Pulmonary artery endothelial cell (primary cell): ENCODE measurements at places on chromosomes 7 and 10. TPM values are rescaled to one million over a fixed set of nuclear protein-coding genes. Genes with fewer than 3 reads are reported as not detected.

CUEDC2 gene
- 44.3 and 55.8 TPM in 2 replicates for total RNA-seq

GRCh38 chr7:19620470-19620869, 88.4 kb downstream of the POLR1F start:
- no peak for DNase-seq

- DNase-seq: no peak
These were observed 176.0 kb downstream of the NOC3L start for GRCh38 chr10:94186722-94187121.

DNA sequence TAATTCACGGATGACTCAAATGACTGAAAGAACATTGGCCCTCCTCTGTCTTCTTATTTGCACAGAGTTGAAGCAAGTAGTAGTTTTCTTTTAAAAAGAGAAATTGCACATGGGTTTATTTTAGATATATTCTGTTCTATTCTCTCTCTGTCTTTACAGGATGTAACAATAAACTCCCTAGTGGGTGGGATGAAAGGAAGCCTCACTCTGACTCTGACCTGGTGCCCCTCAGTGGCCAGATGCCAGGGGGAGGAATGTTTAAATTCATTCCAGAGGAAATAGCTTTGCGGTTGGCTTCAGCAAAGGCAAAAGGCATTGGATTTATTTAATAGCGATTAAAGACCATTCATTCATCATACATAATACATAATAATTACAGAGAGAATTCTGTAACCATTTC, 156.4 kb upstream of the MTPN start:
- DNase-seq: no peak

DNA sequence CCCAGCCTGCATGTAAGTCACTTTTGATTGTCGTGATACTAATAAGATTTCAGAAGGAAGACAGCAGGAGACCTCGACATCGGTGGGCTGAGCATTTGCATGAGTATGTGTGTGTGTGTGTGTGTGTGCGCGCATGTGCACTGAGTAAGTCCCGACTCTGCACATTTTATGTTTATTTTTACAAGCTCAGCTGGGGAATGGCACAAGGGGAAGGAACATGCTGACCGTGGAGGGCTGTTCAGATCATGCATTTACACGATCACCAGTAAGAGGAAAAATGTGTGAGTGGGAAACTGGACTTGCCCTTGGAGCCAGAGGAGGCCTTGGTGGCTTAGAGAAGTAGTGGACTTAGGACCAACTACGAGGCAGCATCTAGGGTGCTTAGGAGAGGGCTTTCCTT, 41.3 kb downstream of the IL2RA start:
- DNase-seq: no peak

CLCN1 gene
- total RNA-seq: not detected in 2 replicates

ZNF727 gene
- total RNA-seq: not detected in 2 replicates

C10orf95 gene
- total RNA-seq: 0.13 TPM in 1 of 2 replicates, not detected in the other

DNA sequence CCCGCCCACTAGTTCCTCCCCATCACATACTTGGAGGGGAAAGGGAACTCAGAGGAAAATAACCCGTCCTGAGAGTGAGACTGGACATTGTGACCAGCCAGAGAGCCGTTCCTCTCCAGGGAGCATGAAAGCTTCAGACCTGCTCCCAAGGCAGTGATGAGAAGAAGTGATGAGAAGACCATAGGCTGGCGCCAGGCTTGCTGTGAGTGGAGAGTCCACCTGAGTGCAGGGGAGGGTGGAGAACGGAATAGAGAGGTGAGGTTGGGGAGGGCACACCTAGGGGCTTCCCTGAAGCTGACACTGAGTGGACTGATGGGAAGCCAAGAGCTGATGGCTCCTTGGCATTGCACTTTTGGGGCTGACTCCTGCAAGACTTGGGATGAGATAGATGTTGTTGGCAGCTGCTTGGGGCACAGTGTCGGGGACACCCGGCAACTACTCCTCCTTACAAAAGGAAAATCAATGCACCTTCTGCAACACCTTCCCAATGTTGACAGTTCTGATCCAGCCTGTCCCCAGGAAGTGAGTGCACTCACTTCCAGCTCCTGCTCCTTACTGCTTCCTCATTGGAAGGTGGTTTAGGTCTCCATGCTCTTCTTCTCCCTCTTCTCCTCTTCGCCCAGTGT, 79.4 kb downstream of the EMX2 start:
- DNase-seq: no peak

GRCh38 chr7:148967602-148968001, 60.7 kb downstream of the PDIA4 start:
- DNase-seq: no peak

GAD2 gene
- not detected in 2 replicates for total RNA-seq

DNA sequence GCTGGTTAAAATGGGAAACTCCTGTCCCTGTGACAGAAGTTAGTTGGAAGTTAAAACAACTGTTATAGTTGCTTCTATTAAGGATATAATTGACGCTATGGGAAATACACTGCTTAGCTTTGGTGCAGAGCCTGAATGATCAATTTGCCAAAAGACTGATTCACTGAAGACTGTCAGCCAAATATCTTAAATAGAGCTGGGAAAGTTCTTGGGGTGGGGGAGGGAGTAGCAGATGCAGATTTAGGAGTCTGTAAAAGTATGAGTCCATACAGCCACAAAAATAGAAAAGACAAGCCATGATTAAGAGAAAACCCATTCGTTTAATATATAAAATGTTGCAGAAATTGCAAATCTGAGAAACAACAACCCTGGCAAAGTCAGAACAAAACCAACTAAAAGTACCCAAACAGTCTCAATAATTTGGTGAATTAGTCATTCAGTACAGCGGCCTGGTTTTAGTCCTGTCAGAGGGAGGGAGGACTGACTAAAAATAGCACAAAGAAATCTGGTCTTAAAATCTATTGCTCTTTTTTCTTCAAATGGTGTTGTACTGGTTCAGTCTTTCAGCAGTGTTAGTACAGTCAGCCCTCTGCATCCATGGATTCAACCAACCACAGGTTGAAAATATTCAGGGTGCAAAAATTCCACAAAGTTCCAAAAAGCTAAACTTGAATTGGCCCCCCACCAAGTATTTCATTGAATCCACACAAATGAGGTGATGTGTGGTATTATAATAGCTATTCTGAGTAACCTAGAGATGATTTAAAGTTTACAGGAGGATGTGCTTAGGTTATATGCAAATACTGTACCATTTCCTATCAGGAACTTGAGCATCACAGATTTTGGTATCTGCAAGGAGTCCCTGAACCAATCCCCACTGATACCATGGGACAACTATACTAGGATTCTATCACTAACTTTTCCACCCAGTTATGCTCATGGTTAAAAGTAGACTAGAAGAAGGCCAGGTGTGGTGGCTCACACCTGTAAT, 30.0 kb downstream of the STK17A start:
- DNase-seq: no peak

DNA sequence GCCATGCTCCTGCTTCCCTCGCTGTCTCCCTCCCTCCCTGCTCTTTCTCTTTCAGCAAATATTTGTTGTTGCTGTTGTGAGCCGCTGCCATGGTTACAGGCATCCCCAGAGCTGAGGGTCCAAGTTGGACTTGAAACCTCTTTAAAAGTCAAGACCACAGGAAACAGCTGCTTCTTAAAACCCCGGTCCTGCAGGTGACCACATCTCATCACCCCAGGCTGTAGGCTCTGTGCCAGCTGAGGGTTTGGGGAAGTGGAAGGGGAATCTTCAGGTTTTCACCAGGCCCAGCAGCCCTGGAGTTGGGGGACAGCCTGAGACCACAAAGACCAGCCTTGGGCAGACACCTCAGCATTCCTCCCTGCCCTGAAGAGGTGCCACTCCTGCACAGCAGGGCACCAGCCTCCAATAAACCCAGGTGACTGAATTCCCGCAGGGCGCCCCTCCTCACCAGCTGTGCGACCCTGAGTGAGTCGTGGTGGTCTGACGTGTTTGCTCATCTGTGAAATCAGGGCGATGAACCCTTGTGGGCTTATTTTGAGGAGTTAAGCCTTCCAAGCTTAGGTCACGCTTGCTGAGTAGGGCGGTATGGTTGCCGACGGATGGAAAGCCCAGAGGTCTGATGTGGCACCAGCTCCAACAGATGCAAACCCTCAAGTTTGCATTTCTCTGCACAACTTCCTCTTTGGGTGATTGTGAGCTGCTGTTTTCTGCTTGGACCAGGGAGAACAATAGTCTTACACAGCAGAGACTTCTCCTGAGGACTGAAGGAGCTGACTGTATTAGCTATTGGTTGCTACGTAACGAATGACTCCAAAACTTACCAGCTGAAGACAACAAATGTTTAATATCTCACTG, 24.8 kb downstream of the NPTX2 start:
- no peak for DNase-seq

DNA sequence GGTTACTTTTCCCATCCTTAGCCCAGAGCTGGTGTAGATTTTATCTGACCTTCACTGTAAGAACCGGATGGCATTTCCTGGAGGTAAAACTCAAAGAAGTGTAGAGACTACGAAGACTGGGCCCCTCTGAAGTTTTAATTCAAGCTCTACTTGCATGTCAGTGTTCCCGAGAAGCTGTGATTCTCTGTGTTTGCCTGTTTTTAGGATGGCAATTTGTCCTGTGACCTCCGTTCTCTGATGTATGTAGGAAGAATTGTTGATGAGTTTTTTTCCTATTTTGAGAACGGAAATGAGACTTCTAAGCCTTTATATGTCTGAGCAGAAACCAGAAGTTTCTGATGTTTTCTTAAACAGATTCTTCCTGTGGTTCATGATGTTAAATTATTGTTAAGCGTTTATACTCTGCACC, 94.1 kb downstream of the CDCA7L start:
- no peak for DNase-seq

DNA sequence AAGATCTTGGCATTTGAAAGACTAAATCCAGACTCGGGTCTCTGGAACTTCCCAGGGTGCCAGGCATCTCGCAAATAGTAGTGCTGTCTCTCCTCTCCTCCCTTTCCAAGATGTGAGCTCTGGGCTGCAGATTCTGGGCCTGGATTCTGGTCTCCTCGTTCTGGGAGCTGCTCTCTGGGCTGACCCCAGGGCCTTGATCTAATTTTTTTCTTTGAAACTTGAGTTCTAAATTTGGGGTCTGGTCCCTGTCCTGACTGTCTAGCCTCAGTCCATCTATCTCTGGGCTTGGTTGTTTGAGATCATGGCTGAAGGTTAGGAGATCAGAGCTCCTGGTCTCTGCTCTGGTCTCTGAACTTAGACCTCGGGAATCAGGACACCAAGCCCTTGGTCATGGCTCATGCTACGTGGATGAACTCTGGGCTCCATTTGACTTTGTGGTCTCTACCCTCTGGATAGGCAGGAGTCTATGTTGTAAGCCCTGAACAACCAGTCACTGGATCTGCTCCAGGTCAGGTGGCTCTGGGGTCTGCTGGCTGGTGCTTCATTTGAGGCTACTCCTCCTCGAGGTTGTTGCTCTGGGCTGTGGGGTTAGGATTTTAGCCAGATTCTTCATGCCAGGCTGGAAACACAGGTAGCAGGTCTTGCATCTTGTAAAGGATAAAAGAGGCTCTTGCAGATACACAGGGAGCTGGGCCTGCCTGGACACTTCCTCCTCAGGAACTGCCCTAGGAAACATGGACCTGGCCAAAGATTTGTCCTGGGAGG, 8.0 kb upstream of the MBL2 start:
- DNase-seq: no peak

- no peak for DNase-seq
These were observed 20.7 kb upstream of the ZMIZ1 start for GRCh38 chr10:79047875-79048638.

- no peak for DNase-seq
These were observed 13.9 kb upstream of the BMS1 start for GRCh38 chr10:42768581-42769152.

DNA sequence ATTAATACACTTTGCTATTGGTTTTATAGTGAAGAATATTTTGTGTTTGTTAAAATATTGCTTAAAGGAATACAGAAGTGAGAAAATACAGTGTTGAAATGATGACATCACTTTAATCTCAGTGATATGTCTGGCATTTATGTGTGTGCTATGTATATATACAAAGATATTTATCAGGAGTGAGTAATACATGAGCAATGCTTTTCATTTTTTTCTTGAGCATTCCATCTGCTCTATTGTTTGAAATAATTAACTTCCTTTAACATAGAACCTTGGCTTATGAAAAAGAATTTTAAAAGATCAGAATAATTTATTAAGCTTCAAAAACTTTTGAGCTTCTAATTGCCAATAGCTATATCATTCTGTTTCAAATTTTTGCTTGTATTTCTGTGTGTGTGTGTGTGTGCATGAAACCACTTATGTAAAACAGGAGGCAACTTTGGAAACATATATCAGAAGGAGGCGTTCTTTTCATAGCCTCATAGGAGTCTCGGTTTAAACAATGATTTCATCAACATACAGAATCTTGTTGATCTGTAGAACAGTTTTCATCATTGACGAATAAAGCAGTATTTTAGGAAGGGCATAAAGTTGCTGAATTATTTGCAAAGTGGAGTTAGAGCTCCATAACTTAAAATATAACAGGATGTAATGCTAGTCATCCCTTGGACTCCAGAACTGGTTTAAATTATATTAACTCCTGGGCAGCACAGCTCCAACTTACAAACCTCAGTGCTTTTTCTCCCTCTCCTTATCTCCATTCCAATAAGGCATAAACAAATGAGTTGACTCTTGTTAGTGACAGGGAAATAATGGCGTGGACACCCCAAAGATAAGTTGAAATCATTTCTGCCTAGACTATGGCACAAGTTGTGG, 228.4 kb upstream of the DGKB start:
- no peak for DNase-seq

PRPS1L1 gene
- total RNA-seq: not detected in 2 replicates
